IPS DF 6.9 (cell line): ENCODE measurements at places on chromosomes 3 and 15.

DNA sequence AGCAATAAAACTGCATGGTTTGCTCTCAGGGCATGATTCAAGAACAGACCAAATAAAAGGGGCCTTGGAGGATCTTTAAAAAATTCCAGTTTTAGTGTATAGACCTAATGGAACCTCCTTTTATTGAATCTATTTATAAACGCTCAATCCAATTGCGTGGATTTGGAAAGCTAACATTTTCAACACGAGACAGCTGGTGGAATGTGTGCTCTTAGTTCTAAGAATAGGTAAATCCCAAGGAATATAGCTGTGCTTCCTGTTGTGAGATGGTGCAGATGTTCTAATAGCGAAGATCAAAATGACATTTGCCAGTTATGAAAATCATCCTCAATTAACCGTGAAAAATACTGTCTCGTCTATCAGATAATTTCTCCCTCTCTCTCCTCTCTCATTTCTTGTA lies 192.5 kb downstream of the ATP10A start:
- no peaks in the 10 kb centered on the region for H3K27me3 ChIP-seq
- no peaks in the 10 kb centered on the region for H3K36me3 ChIP-seq
- H3K4me1 ChIP-seq, result peaks cover 5% of the 10 kb centered on the region
- H3K4me3 ChIP-seq, result no peak overlapping the region
- no peak overlapping the region for H3K27ac ChIP-seq

DNA sequence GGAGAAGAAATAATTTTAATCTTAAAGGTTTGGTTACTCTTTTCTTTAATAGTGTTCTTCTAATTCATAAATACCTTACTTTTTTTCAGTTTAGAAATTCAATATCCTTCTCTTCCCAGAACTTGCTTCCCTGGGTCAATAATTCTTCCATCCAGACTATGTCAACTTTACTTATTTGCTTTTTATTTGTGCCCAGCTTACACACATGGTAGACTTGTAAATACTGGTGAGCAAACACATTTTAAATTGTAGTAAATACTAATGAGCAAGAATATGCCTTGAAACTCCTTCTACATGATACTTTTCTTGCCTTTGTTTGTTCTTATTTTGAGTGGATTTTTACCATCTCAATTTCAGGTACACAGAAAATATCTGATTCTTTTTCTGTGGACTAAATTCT lies 33.7 kb downstream of the SST start:
- no peak for DNase-seq
- no peak overlapping the region for H3K4me3 ChIP-seq
- H3K27ac ChIP-seq, result no peak overlapping the region
- H3K36me3 ChIP-seq, result no peaks in the 10 kb centered on the region
- no peaks in the 10 kb centered on the region for H3K4me1 ChIP-seq
- H3K27me3 ChIP-seq, result no peaks in the 10 kb centered on the region

GRCh38 chr3:158743664-158744566 lies 11.7 kb upstream of the RARRES1 start:
- H3K36me3 ChIP-seq, result no peaks in the 10 kb centered on the region
- no peaks in the 10 kb centered on the region for H3K27me3 ChIP-seq
- no peak overlapping the region for H3K27ac ChIP-seq

GRCh38 chr15:68818769-68819494 lies 1.8 kb downstream of the ANP32A start:
- H3K4me1 ChIP-seq, result peaks cover 2% of the 10 kb centered on the region; the same call in 1 of the 2 replicates
- peaks cover 9% of the 10 kb centered on the region for H3K27me3 ChIP-seq
- H3K4me3 ChIP-seq, result peak overlapping the region; percentile 95; the same call in 1 of the 2 replicates

- no peak overlapping the region for H3K4me3 ChIP-seq
- H3K27ac ChIP-seq, result no peak overlapping the region
- H3K27me3 ChIP-seq, result no peaks in the 10 kb centered on the region
- DNase-seq, result no peak
- H3K36me3 ChIP-seq, result no peaks in the 10 kb centered on the region
These were observed 73.1 kb downstream of the TNIK start for GRCh38 chr3:171387062-171387461.

DNA sequence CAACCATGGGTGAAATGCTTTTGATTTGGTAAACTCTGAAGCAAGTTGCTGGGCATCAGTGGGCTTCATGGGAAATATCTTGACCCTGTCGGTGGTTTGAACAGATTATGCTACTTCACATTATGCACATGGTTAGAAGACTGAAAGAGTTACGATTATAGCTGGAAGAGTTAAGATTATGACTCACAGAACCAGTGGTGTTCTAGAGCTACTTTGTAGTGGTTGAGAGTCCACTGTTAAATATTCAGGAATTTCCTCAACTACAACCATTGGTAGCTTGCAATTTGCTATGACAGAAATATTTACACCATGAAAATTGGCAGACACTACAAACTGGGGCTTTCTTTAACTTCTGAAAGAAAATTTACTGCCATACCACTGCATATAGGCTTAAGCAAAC lies 99.3 kb downstream of the GADL1 start:
- no peaks in the 10 kb centered on the region for H3K4me1 ChIP-seq
- H3K36me3 ChIP-seq, result no peaks in the 10 kb centered on the region
- DNase-seq, result no peak
- no peak overlapping the region for H3K4me3 ChIP-seq
- no peak overlapping the region for H3K27ac ChIP-seq

DNA sequence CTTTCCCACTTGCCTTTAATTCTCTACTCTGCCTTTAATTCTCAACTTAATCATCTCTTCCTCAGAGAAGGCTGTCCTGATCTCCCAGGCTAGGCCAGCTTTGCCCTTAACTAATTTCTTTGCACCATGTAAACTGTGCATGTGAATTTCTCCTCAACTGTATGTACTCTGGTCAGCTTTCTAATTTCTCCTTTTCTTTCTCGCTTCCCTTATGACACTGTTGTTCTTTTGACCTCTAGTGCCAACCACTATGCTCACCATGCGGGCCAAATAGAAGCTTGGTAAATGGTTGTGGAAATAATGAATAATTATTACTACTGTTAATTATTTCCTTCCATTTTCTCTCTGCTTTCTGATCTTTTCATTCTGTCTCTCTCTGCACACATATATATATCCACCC lies 269.0 kb upstream of the CRBN start:
- no peak for DNase-seq
- no peak overlapping the region for H3K4me3 ChIP-seq
- H3K4me1 ChIP-seq, result no peaks in the 10 kb centered on the region
- H3K27me3 ChIP-seq, result no peaks in the 10 kb centered on the region
- H3K27ac ChIP-seq, result no peak overlapping the region

DNA sequence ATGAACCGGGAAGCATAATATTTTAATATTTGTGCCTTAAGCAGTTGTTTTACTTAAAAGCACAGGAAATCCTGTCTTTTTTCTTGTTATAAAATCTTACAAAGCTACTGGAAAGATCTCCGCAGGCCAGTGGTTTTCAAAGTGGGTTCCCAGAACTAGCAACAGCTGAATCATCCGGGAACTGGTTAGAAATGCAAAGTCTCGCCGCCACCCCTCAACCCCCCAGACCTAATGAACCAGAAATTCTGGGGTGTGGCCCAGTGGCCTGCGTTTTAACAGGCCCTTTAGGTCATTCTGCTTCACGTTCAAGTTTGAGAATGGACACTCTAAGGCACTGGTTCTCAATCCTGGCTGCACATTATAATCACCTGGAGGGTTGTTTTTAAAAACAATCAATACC lies 74.7 kb downstream of the PDZRN3 start:
- H3K4me1 ChIP-seq, result peaks cover 6% of the 10 kb centered on the region
- H3K27me3 ChIP-seq, result no peaks in the 10 kb centered on the region

GRCh38 chr3:79200456-79200855 lies 567.3 kb downstream of the ROBO1 start:
- no peak overlapping the region for H3K4me3 ChIP-seq
- no peak for DNase-seq
- no peaks in the 10 kb centered on the region for H3K4me1 ChIP-seq
- H3K27me3 ChIP-seq, result no peaks in the 10 kb centered on the region
- no peaks in the 10 kb centered on the region for H3K36me3 ChIP-seq
- H3K27ac ChIP-seq, result no peak overlapping the region

- H3K27me3 ChIP-seq, result no peaks in the 10 kb centered on the region
- H3K4me1 ChIP-seq, result no peaks in the 10 kb centered on the region
- DNase-seq, result no peak
- H3K4me3 ChIP-seq, result no peak overlapping the region
These were observed 67.4 kb downstream of the MECOM start for GRCh38 chr3:169596126-169596525.

GRCh38 chr15:36737430-36737891 lies 158.0 kb downstream of the CDIN1 start:
- no peak overlapping the region for H3K4me3 ChIP-seq
- no peak for DNase-seq
- no peak overlapping the region for H3K27ac ChIP-seq
- H3K27me3 ChIP-seq, result no peaks in the 10 kb centered on the region
- no peaks in the 10 kb centered on the region for H3K4me1 ChIP-seq
- no peaks in the 10 kb centered on the region for H3K36me3 ChIP-seq

DNA sequence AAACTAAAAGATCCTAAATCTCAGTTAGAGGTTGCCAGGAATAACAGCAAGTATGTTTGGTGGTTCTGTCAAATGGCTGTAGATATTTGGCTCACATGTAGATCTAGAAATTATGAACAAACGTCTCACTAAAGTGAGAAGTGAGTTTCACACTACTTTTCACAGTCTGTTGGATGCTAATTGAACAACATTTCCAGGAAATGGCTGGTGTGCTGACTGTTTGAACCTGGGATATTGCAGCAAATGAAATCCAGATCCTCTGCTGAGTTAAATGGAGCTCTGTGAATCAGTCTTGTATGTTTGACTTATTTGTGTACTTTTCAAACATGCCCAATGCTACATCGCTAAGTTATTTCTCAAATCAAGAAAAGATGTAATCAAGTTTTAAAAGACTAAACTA lies 21.3 kb upstream of the RSL24D1 start:
- H3K4me3 ChIP-seq, result no peak overlapping the region
- no peak for DNase-seq
- H3K27me3 ChIP-seq, result no peaks in the 10 kb centered on the region
- no peak overlapping the region for H3K27ac ChIP-seq
- no peaks in the 10 kb centered on the region for H3K36me3 ChIP-seq

- H3K4me3 ChIP-seq, result no peak overlapping the region
- DNase-seq, result no peak
- no peaks in the 10 kb centered on the region for H3K27me3 ChIP-seq
- H3K36me3 ChIP-seq, result no peaks in the 10 kb centered on the region
These were observed 38.9 kb downstream of the ANO10 start for GRCh38 chr3:43582866-43583265.

DNA sequence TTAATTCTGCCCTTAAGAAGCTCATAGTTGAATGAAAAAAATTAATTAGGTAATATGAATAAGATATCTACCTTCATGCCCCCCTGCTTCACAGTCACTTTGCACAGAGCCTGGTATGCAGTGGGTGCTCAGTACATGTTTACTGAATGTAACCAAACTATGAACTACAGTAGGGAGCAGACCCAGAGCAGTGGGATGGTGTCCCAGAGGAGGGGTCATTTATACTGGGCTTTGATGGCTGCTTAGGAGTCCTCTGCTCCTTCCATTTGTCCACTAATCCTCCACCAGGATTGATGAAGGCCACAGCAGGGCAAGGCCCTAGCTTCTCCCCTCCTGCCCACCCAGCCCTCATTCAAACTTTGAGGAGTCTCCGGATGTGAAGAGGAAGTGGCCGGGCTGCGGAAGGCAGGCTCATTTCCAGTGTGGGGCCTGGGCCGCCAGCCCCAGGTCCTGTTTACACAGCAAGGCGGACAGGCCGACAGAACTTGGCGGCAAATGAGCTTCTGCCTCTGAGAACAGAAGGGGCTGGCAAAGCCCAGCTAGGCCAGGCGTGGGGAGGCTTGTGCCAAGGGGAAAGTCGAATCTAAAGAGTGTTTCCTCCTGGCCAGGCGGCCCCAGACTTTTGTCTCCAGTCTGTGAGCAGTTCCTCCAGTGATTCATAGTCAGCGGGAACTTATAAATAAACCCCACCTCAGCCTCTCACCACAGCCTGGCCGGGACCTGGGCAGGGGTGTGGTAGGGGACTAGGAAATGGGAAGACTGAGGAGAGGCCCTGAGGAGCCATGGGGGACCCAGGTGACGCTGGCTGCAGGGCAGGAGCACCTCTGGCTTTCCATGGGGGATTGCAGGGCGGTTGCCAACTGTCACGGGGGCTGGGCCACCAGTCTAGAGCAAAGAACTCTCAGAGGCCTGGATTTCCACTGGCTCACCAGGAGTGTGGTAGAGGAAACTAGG lies 51.6 kb upstream of the LCTL start:
- no peaks in the 10 kb centered on the region for H3K27me3 ChIP-seq
- DNase-seq, result no peak
- no peak overlapping the region for H3K27ac ChIP-seq
- no peaks in the 10 kb centered on the region for H3K36me3 ChIP-seq
- peaks cover 7% of the 10 kb centered on the region for H3K4me1 ChIP-seq

DNA sequence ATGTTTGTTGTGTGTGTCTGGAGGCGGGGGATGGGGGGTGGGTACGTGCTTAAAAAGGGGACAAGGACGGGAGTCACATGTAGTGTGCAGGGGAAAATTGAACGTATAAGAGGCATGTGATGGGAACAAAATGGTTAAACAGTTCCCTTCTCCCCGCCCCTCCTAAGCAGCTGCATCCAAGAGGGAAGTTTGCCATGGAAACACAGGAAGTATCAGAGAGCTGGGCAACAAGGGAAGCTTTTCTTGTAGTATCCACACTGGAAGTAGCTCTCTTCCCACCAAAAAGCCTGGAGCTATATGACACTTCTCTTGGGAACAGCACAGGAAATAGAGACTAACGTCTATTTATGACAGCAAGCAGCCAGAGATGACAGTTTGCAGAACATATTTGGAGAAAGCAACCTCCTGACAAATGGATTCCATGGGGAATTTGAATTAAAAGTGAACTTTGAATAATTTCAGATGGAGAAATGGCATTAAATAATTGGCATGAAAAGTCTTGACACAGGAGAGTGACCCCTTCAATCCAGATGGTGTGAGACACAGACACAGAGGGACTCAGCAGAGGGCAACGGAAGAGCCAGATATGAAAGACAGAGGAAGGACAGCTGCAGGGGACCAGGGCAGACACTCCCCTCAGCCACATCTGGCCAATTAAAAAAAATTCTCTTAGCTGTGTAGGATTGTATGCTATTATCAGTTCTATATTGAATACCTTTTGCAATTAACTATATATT lies 294.2 kb upstream of the TBL1XR1 start:
- no peaks in the 10 kb centered on the region for H3K36me3 ChIP-seq
- no peak for DNase-seq
- H3K27me3 ChIP-seq, result no peaks in the 10 kb centered on the region
- no peaks in the 10 kb centered on the region for H3K4me1 ChIP-seq
- no peak overlapping the region for H3K27ac ChIP-seq

DNA sequence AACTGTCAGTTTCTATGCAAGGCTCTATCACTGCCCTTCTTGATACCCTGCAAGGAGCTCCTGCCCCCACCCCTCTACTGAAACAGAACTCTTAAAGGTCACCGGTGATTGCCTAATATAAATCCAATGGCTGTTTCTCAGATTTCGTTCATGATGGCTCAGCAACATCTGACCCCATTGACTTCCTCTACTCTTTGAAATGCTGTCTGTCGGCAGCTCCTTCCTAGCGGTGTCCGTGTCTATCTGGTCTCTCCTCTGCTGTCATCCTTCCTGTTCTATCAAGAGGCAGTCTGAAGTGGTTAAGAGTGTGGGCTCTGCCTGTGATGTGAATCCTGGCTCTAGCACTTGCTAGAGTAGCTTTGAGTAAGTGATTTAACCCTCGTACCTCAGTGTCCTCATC lies 5.5 kb downstream of the TMEM266 start:
- no peaks in the 10 kb centered on the region for H3K4me1 ChIP-seq
- no peak for DNase-seq
- no peak overlapping the region for H3K27ac ChIP-seq
- H3K27me3 ChIP-seq, result no peaks in the 10 kb centered on the region

- H3K36me3 ChIP-seq, result no peaks in the 10 kb centered on the region
- DNase-seq, result no peak
- H3K4me3 ChIP-seq, result peak overlapping the region; percentile 77; the same call in 1 of the 2 replicates
- no peak overlapping the region for H3K27ac ChIP-seq
- H3K4me1 ChIP-seq, result peaks cover 3% of the 10 kb centered on the region; the same call in 1 of the 2 replicates
These were observed 595 bp downstream of the DPH6 start for GRCh38 chr15:35545316-35545823.
